ENCODE measurements at places on chromosomes 2 and 18.
A peak's percentile ranks its signal among the peaks of the same experiment; 100 is the strongest.

DNA sequence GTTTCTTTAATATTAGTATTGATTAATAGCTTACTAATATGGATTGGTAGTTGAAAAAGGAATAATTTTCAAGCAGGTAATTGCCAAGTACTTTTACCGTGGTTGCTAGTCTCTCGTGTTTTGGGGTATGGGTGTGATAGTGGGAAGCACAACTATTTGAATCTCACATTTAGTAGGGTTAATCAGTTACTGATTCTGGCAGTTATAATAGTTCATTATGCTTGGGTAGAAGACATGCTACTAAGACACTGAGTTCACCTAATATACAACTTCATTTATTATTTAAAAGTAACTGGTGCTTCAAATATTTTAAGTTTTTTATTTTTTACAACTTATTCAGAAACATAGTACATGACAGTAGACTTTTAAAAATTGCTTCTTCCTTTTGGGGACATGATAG is 33.5 kb downstream of the SOCS6 start:
- H3K27ac ChIP-seq: no peak overlapping the region
- no peak overlapping the region for H3K4me3 ChIP-seq
- H3K27me3 ChIP-seq: no peaks in the 10 kb centered on the region
- peaks cover 11% of the 10 kb centered on the region for H3K36me3 ChIP-seq
- H3K4me1 ChIP-seq: no peaks in the 10 kb centered on the region

- H3K27ac ChIP-seq: peak overlapping the region; percentile 1
- DNase-seq: no peak
- H3K36me3 ChIP-seq: no peaks in the 10 kb centered on the region
- H3K27me3 ChIP-seq: no peaks in the 10 kb centered on the region
- no peak overlapping the region for H3K4me3 ChIP-seq
- no peaks in the 10 kb centered on the region for H3K4me1 ChIP-seq
Measured at GRCh38 chr18:332007-332406, 64.2 kb upstream of the THOC1 start.

DNA sequence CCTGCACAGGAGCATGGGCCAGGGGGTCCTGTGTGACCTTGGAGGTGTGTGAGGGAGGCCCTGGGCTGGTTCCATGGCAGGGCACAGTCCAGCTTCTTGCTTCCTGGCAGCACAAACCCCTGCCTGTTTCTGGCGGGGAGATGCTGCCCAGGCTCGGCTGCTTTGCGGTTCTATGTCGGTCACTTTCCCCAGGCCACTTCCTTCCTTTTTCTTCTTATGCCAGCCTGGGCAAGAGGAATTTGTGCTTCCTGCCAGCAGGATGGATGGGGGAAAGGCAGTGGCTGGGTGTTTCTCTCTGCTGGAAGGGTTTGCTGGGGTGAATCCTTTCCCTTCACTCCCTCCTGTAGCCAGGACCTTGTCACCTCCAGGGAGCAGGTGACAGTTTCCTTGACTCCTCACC is 24.3 kb downstream of the ASAP2 start:
- H3K27ac ChIP-seq: no peak overlapping the region
- no peak for DNase-seq
- no peaks in the 10 kb centered on the region for H3K4me1 ChIP-seq

- H3K4me3 ChIP-seq: no peak overlapping the region
- peaks cover 4% of the 10 kb centered on the region for H3K4me1 ChIP-seq
- H3K27me3 ChIP-seq: peaks cover 16% of the 10 kb centered on the region
- no peak for DNase-seq
- H3K36me3 ChIP-seq: peaks cover 4% of the 10 kb centered on the region
Measured at GRCh38 chr2:238163481-238164198, 4.9 kb downstream of the ERFE start.
